Activated T-helper 17 cell treated with anti-CD3 and anti-CD28 coated beads, Interleukin-2, amount 50 U/mL, for 72 hours (primary cell): ENCODE measurements at places on chromosomes 5 and 9.

- ATAC-seq: peak; percentile 81
Observed at GRCh38 chr9:88076286-88077070, 61.8 kb downstream of the SPATA31C2 start.

- ATAC-seq: no peak
Observed at GRCh38 chr5:109053995-109054417, 306.3 kb downstream of the FER start.

GRCh38 chr5:144194144-144194543 is 23.5 kb downstream of the KCTD16 start:
- ATAC-seq: no peak

DNA sequence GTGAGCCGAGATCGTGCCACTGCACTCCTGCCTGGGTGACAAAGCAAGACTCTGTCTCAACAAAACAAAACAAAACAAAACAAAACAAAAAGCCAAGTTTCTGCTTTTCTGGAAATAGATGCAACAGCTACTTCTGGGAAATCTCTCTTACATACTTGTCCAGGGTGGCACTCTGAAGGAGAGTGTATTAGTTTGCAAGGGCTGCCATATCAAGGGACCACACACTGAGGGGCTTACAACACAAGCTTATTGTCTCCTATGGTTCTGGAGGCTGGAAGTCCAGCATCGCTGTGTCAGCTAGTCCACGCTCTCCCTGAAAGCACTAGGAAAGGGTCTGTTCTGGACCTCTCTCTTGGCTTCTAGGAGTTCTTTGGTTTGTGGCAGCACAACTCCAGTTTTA is 277.9 kb upstream of the WWC1 start:
- no peak for ATAC-seq

- ATAC-seq: no peak
Observed at GRCh38 chr5:134769206-134769605, 10.6 kb downstream of the DDX46 start.

- ATAC-seq: no peak
Observed at GRCh38 chr5:2128686-2129355, 246.1 kb upstream of the IRX4 start.

DNA sequence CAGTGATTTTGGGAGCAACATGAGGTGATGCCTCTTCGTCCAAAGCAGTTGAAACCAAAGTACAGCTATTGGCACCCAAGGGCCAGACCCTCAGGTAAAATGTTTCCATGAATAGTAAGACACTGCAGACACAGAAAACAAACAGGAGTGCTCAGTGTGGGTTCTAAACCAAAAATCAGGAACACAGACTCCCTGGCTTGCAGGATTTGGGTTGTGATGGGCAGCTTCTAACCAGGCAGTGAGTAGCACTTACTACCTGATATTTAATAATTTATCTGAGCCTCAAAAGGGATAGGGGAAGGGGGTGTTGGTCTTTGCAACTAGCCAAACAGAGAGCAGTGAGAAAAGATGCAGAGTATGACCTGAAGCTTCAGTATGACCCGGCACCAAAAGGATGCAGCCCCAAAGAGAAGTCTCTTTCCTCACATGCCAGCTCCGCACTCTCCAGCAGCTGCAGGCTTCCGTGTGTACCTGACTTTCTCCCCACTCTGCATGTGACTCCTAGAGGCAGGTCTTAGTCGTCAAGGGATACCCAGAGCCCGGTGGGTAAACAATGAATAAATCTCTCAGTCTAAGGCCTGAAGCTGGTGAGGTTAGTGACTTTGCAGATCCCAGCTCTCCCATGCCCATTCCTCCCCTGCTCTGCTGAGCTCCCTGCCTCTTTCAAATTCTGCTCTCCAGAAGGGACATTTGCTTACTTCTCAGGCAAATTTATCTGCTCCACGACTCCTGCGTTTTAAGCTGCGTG is 105.4 kb upstream of the SPOCK1 start:
- no peak for ATAC-seq

GRCh38 chr5:98513380-98513779 is 260.1 kb upstream of the RGMB start:
- ATAC-seq: no peak

DNA sequence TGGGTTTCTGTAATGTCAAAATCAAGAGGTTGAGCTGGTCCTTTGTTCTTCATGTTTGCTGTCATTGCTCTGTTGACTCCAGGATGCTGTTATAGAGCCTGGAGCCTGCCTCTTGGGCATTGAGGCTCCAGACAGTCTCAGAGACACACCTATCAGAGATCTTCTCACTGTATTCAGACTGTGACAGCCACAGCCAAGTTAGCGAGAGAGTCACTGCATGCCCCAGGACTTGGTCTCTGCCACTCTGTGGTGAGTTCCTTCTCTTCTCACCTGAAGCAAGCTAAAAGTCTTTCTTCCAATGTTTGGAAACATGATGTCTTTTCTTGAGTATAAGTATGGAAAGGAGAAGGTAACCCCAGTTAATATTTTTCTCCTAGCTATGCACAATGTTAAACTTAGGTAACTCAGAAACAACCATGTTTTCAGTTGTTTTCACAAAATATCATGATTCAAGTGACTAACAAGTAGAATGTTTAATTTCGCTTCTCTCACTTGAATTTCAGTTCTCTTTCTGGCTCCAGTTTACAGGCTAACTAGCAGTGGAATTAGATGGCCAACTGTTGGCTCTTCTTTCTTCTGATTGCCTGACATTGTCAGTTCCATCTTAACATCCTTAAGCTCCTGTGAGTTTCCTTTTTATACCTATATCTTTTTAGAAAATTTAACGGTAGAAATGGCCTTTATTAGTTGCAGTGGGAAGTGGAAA is 20.6 kb upstream of the ZFYVE16 start:
- no peak for ATAC-seq
